Nephron progenitor cell (in vitro differentiated cells): ENCODE measurements at places on chromosomes 11 and 22.

- no peak for DNase-seq
These were observed 642.9 kb upstream of the KIRREL3 start for GRCh38 chr11:127643268-127644058.

DNA sequence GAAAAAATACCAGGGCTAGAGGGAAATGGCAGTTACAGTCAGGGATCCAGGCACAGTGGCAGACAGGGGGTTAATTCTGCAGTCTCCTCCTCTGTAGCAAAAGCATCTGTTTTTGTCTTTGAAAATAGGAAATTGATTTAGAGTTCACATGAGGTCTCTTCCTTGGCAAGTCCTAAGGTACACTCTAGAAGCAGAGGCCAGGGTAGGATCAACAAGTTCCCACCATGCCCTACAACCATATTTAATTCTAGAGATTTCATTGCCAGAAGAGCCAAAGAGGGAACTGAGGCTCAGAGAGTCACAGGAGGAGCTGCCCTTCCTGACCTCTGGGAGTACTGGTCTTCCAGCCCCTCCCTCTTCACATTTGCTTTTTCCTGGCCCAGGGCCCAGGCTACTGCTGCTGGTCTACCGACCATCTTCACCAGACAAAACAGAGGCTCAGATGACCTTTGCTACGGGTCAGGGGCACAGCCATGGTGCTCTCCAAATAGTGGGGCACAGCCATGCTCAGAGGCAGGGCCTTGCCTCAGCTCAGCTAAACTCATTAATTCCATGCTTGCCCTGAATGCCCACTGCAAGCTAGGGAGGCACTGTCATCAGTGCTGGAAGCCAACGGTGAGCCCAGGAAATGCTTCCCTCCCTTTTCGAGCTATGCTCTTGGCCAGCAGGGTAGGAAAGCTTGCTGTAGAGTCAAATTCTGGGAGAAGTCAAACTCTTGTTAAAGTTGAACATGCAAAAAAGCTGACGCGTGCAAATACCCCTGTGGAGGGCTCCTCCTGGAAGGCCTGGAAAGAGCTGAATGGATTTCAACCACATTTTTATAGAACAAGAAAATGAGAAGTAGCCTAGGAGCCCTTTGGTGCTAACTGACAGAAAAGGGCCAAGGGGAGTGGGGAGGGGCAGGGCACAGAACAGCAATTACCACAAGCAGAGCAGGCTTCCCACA, 11.7 kb upstream of the CHRM4 start:
- no peak for DNase-seq

GRCh38 chr11:27064086-27064485, 23.5 kb downstream of the BBOX1 start:
- DNase-seq = no peak

DNA sequence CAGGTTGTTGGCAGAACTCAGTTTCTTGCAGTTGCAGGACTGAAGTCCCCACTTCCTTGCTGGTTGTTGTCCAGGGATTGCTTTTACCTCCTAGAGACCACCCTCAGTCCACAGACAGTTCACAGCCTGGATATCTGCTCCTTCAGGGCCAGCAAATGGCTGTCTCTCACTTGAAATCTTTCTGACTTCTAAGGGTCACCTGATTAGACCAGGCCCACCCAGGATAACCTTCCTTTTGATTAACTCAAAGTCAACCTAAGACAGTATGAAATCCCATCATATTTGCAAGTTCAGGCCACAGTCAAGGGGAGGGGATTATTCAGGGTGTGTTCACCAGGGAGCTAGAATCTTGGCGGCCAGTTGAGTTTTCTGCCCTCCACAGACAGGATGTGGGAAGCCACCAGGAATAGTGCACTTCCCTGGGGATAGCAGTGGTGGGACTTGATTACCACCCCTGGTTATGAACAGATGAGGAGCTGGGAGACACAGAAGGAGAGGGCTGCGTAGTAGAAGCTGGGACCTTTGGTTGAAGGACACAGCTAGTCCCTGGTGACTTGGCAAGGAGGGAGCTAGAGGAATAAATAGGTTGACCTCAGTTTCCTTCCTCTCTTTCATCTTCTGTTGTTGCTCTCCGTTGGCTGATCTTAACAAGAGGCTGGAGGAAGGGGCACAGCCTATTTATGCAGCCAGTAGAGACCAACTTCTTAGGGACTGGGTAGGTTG, 33.4 kb downstream of the MIAT start:
- DNase-seq = no peak

- DNase-seq = no peak
These were observed 53.6 kb downstream of the LRRC4C start for GRCh38 chr11:41405812-41406211.

GRCh38 chr11:123251657-123252344, 56.8 kb upstream of the CLMP start:
- no peak for DNase-seq

GRCh38 chr11:132202621-132203020, 832.2 kb downstream of the NTM start:
- DNase-seq = no peak

DNA sequence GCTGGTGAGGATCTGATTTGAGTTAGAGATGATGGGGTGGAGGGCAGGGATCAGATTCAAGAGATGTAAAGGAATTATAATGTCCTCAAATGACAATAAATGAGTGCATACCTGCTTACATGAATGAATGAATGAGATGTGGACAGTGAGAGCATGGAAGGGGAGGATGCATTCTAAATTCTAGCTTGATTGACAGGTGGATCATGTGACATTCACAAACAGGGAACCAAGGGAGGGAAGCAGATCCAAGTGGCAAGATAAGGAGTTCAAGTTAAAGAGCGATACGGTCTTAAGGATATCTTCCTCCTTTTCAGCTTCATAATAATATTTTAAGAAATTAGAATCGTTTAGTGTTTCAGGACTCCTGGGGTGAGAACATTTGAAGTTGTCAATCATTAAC, 170.5 kb upstream of the TBCEL start:
- no peak for DNase-seq

DNA sequence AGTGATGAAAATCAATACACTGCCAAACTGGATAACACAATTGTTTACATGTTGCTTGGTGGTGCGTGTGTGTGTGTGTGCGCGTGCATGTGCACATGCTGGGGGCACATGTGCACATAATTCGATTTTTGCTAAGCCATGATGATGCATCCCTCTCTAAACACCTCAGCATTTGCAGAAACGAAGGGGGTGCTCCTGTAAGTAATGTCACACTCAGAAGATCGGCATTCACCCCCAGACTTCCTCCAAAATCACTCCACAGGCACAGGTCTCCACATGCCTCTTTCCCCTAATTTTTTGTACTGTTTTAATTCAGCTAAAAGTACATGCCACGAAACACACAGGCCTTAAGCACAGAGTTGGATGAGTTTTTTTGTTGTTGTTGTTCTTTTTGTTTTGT, 341.5 kb downstream of the SHANK2 start:
- no peak for DNase-seq

DNA sequence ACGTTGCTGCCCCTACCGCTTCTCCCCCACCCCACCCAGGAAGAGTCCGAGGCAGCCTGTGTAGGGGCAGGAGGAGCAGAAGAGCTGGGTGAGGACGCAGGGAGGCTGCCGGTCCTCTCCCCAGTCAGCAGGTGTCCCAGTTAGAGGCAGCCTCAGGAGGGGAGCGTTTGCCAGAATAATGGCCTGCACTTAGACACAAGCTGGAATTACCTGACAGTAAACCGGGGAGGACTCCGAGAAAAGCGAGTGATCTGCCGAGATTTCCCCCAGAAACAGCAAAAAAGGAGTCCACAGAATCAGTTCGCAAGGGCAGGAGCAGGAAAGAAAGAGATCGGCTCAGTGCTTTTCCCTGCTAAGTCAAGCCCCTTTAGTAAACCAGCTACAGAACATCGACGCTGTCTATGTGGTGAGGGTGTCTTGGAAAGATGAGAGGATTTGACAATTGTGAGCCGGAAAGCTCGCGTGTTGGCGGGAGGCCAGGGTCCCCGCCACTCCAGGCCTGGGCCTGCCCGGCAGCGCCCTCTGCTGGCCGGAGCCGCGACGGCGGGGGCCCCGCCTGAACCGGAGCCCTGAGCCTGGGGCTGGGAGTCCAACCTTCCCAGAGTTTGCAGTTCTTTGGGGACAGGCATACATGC, 17.7 kb upstream of the THRSP start:
- peak; percentile 89 for DNase-seq

- no peak for DNase-seq
These were observed 35.2 kb downstream of the SMIM38 start for GRCh38 chr11:69190796-69191536.

- DNase-seq = no peak
These were observed 61.6 kb upstream of the PTPN5 start for GRCh38 chr11:18853086-18853720.

DNA sequence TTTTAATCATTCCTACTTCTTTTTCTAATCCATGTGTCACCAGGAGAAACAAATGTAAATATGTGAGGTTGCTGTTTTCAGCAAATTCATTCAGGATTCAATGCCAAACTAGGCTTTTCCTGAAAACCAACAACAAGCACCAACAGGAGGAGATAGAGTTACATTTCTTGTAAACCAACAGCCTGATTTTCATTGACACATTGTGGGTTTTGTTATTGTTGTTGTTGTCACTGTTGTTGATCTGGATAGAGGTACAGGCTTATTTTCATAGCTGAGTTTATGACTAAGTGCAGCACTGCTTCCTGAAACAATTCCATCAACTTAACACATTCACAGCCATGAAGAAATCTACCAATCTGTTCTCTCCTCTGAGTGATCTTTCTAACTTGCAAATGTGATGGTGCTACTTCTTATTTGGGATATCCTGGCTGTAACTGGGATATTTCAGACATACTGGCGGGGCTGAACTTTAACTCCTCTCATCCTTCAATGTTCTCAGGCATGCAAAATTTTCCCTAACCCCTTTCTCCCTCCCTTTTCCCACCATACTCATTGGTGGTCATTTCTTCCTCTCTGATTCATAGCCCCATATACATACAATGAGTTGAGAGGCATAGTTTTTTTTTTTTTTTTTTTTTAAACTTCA, 65.5 kb downstream of the ME3 start:
- no peak for DNase-seq

DNA sequence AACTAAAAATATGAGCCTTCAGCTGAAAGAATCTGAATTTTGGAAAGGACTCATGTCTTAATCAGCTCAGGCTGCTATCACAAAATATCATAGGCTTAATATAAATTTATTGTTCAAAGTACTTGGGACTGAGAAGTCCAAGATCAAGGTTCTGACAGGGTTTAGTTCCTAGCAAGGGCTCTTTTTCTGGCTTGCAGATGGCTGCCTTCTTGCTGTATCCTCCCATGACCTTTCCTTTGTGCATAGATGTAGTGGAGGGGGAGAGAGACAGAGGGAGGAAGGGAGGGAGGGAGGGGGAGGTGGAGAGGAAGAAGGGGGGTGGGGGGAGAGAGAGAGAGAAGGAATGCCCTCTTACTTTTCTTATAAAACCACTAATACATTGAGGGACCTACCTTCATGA, 306.8 kb upstream of the DDI1 start:
- no peak for DNase-seq

- DNase-seq = no peak
These were observed 12.9 kb upstream of the LIMK2 start for GRCh38 chr22:31199187-31199586.

- no peak for DNase-seq
These were observed 44.5 kb downstream of the WEE1 start for GRCh38 chr11:9617940-9618339.

DNA sequence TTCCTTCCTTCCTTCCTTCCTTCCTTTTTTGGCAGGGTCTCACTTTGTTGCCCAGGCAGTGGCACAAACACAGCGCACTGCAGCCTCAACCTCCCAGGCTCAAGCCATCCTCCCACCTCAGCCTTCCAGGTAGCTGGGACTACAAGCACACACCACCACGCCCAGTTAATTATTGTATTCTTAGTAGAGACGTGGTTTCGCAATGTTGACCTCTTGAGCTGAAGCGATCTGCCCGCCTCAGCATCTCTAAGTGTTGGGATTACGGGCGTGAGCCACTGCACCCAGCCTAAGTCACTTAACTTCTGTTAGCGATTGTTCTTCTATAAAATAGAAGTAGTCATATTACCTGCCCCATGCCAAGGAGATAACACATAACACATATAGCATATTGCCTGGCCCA, 2.8 kb upstream of the SYTL2 start:
- no peak for DNase-seq

DNA sequence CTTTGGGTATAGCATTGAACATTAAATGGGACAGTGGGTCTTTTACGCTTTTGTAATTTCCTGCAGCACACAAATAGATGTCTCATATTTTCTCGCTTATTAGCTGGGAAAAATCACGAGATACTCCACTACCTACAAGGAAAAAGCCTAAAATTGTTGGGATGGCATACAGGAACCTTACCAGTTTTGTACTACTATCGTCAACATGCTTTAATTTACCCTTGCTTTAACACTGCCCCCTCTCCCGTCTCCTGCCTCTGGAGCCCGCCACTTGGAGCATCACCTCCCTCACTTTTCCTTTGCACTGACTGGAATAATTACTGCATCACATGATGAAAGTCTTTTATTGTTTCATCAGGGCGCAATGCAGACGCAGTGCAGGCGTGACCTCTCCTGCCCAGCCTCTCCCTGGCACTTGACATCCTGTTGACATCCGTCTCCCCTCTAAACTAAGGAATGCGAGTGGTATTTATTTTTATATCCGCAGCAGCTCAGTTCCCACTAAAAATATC, 1.0 kb upstream of the FNBP4 start:
- DNase-seq = peak; percentile 11

GRCh38 chr11:65802841-65803240, 16.0 kb downstream of the OVOL1 start:
- DNase-seq = no peak

- no peak for DNase-seq
These were observed 16.7 kb downstream of the TMEM218 start for GRCh38 chr11:125094731-125095130.

DNA sequence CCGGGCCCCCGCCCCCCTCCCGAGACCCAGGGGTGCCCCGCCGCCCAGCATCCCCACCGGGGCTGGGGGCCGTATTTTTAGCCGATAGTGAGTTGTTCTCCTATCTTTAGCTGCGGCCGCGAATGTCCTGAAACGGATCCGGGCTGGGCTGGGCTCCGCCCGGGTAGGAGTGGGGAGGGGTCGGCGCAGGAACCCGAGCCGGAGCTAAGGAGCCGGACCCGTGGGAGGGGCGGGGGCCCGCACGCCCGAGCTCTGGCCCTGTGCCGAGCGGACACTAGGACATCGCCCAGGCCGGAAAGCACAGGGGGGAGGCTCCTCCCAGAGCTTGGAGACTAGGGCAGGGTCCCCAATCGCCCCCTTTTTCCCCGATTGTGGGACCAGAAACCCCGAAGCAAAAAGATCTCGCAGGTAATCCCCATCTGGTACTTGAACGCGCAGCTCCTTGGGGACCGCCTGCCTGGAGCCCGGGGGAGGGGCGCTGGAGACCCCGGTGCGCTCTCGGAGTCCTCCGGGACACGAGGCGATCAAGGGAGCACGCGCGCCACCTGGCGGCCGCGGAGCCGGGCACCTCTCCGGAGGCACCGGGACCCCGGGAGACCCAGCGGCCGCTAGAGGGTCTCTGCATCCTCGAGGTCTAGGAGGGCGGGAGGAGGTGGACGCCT, 669 bp downstream of the CDC42EP2 start:
- DNase-seq = peak; percentile 98

- no peak for DNase-seq
These were observed 122.1 kb downstream of the FCHSD2 start for GRCh38 chr11:73019996-73020395.
